ENCODE measurements at places on chromosomes 4 and X.

DNA sequence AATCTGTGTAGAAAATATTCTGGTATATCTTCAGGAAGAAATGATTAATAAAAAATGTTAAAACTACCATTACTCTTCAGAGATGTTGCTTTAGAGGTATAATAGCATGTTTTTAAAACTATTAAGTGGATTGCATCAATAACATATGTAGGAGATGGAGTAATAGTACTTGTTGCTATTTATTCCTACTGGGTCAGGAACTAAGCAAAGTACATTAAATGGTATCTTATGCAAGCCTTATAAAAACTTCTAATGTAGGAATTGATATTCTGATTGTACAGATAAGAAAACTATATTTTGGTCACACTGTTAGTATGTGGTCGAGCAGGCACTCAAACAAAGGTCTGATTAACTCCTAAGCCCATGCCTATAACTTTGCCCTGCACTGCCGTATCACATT lies 31.4 kb upstream of the PDLIM5 start:
- DNase-seq: no peak

GRCh38 chr4:150002561-150002960 lies 75.7 kb upstream of the DCLK2 start:
- DNase-seq: peak; percentile 27

- DNase-seq: no peak
Observed at GRCh38 chrX:70494441-70494840, 49.8 kb downstream of the DLG3 start.

GRCh38 chr4:54400188-54400587 lies 171.1 kb downstream of the PDGFRA start:
- peak; percentile 20 for DNase-seq

- peak; percentile 42 for DNase-seq
Observed at GRCh38 chr4:38782452-38783108, at the start of gene TLR10. Gene TLR10, minus strand, starts transcription at chr4:38782990. Its CDS starts 7,400 bp downstream, at chr4:38775590.

- DNase-seq: no peak
Observed at GRCh38 chr4:617644-618641, 7.4 kb upstream of the PDE6B start.

DNA sequence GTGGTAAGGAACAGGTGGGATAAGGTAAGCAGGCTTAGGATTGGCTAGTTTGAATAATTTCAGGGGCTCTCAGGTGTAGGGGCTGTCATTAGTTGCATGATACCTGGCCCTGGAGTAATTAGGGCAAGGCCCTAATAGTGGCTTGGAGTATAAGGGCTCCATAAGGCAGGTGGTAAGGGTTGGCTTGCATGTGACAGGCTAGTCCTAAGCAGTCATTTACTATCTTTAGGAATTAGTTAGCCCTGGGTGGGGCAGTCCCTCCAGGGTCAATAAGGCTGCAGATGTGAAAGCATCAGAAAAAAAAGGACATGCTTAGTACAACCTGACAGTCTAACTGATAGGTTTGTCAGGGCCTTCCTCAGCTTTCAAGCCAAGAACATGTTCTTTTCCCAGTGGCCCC lies 7.8 kb upstream of the TMPRSS11D start:
- no peak for DNase-seq

DNA sequence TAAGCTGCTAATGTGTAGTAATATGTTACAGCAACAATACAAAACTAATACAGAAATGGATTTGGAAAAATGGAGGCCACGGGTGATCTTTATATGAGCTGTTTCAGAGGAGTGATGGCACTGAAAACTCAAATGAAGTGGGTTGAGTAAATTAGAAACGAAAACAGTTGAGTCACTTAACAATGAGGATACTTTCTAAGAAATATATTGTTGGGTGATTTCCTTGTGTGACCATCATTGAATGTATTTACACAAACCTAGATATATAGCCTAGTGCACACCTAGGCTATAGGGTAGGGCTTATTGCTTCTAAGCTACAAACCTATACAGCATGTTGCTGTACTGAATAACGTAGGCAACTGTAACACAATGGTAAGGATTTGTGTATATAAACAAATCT lies 30.5 kb upstream of the DHX15 start:
- DNase-seq: no peak

DNA sequence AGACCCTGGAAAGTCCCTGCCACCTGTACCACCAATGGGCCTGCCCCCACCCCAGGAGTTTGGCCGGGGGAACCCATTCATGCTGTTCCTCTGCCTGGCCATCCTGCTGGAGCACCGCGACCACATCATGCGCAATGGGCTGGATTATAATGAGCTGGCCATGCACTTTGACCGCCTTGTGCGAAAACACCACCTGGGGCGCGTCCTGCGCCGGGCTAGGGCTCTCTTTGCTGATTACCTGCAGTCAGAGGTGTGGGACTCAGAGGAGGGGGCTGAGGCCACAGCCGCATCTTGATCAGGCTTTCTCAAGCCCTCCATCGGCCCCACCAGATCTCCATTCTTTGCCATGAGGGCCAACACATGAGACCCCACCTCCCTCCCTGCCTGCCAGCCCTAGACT lies 13.6 kb upstream of the RBM3 start:
- DNase-seq: no peak

DNA sequence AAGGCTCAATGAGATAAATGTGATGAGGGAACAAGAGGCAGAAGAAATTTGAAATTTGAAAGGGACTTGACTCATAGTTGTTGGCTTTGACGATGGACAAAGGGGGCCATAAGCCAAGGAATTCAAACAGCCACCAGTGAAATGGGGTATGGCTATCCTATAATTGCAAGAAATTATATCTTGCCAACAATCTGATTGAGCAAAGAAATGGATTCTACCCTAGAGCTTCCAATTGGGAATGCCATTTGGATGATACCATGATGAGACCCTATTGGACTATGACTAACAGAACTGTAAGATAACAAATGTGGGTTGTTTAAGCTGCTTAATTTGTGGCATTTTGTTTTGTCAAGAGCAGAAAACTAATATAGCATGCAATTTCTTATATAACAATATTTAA lies 270.1 kb upstream of the ARSJ start:
- DNase-seq: no peak

DNA sequence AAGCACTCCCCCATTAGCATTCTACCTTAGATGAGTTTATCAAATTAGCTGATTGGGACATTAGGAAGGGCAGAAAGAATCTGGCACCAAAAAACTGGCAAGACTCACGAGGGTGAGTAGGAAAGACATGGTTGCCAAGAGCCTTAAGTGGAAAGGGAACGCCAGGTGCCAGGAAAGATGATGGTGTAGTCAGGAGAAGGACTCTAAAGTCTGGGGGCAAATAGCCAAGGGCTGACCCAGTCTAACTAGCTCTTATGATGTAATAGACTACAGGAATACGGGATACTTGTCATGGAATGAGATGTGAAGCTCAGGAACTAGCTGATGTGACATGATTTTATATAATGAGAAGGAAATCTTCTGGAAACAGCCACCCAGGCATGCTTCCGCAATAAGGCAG lies 94.8 kb downstream of the MBNL3 start:
- DNase-seq: no peak

- peak; percentile 78 for DNase-seq
Observed at GRCh38 chr4:106746451-106746850, 289.7 kb downstream of the DKK2 start.

DNA sequence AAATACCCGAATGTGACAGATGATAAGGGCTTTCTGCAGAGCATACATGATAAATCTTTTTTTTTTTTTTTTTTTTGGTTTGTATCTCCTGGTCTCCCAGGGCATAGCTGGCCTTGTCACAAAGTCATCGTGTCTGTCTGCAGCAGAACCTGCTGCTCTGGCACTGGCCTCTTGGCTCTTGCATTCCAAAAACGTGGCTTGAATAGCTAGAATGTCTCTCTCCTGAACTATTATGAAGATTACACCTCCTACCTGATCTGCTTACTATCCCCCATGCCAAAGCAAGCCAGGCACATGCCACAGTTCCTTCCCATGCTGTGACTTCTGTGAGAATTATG lies 50.4 kb upstream of the SCRG1 start:
- DNase-seq: no peak

DNA sequence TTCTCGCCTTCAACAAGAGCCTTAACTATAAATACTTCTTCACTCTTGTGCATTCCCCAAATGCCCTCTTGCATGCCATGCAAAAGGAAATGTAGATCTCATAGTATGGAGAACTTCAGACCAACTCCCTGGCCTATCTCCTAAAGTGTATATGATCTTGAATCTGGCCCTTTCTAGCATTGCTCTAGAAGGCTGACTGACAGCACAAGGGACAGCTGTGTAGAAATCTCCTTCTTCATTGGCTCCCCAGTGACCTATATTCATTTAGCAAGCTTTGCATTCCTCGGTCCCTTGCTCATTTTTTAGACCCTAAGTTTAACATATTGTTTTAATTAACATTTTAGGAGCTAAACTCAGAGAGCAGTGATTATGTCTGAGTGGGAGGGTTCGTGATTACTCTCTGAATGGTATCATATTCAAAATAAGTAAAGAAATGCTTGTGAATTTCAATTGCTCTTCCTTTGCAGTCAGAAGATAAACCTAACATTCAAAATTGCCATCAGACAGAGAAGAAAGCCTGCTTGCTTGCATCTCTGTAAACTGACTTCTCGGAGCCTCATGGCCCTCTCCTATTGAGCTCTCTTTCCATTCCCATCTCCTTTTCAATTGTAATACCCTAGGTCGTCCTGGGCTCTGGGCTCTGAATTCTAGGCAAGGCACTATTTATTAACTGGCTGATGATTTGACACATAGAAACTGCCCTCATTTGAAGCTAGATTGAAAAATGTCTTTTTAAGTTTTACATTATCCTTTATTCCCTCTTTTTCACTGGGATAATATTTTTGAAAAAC lies 120.3 kb upstream of the PRKG2 start:
- DNase-seq: peak; percentile 13

GRCh38 chr4:112448306-112449132 lies 67.5 kb downstream of the NEUROG2 start:
- peak; percentile 2 for DNase-seq

DNA sequence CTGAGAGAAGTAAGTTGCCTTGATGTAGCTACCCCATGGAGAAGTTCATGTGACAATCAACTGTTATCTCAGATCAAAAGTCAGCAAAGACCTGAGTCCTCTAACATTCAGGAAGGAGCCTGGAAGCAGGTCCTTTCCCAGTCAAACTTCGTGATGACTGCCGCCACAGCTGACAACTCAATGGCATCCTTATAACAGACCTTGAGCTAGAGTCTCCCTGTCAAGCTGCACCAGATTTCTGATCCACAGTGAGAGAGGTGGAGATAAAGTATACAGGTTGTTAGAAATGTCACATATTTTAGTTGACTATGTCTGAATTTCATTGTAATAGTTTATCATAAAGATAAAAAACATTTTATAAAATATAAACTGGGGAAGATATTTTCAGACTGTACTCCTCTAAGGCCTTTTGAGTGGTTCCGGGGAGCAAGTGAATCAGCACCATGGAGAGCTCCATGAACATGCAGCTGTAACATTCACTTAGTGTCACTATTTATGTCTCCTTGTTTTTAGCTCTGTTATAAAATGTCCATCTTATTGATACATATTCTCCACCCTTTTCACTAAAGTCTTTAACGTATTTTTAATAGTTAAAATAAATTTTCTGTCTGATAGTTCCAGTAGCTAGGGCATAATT lies 1653.5 kb upstream of the AGA start:
- DNase-seq: peak; percentile 37

GRCh38 chr4:174856926-174857800 lies 28.1 kb upstream of the GLRA3 start:
- DNase-seq: no peak

- peak; percentile 33 for DNase-seq
Observed at GRCh38 chr4:141730805-141731204, 94.4 kb downstream of the IL15 start.

- DNase-seq: no peak
Observed at GRCh38 chr4:159269956-159270355, 167.1 kb downstream of the RAPGEF2 start.

- DNase-seq: no peak
Observed at GRCh38 chr4:74047152-74047551, 8.7 kb upstream of the CXCL3 start.

DNA sequence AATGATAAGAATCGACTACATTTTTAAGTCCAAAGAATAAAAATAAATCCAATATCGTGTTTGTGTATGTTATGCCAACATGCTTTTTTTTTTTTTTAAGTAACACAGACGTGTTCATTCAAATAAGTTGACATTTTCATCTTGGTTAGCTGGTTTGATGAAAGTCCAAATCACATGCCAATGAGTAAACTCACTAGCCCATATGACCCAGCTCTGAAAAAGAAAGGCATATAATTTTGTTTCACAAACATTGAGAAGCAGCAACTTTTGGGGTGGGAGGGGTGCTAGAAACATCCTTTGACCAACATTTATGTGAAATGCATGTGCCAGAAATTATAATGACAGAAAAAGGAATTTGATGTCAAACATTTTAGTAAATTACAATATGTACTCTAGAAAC lies 61.6 kb upstream of the SPP1 start:
- DNase-seq: no peak

DNA sequence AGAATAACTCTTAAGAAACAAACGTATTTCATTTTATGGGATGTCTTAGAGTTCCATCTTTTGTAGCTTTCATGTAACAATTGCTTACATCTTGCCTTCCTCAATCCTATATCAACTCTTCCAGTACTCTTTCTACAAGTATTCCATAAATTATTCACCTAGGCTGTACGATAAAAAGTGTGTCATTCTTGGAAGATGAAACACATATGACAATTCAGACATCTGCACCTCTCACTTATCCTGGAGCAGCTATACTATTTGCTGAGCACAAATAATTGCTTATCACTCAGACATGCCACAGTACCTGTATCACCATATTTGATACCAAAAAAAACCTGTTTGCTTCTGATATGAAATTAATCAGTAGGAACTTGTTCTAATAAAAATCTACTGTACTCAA lies 1.0 kb downstream of the POF1B start:
- DNase-seq: no peak

DNA sequence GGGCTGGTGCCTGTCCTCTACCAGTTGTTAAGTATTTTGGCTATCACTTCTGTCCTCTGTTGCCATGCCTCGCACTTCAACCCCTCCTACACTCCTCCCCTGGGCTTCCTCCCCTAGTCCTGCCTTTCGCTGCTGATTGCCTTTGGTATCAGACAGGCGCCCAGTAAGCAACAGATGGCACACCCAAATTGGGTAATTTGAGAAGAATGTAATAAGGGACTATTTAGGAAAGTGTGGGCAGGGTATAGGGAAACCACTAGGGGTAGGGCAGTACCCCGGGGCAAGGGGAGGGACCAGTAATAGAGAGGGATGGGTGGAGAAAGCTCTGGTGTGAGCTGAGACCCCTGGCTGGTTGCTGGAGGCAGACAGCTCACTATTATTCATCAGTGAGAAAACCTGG lies 172.7 kb upstream of the USP9X start:
- peak; percentile 0 for DNase-seq

- no peak for DNase-seq
Observed at GRCh38 chr4:24589448-24589847, 5.1 kb upstream of the DHX15 start.

Measured in fibroblast of skin of back (primary cell).